ENCODE measurements at places on chromosomes 2 and 18.

DNA sequence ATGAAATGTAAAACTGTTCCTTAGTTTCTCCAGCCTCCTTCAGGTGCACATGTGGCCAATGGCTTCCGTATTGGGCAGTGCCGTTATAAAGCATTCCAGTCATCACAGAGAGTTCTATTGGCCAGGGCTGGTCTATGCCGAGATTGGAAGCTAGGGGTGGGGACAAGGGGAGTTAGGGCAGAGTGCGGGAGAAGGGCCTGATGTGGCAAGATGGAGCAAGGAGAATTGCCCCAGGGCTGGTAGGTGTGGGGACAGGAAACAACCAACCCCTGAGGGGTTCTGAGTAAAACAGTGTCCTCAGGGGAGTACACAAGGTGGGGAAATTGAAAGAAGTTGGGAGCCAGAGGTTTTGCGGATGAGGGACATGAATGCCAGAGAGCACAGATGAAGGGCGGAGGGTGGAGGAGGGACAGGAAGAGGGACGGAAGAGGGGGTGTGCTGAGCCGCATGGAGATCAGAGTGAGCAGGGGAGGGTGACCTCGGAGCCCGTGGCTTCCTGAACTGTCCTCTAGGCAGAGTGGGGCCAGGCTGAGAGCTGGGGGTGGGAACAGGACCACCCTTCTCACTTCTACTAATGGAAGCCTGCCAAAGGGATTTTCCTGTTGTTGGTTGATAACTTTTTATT lies 9.1 kb upstream of the ATP6V1C2 start:
- DNase-seq, result no peak

GRCh38 chr2:25817630-25818029 lies 60.7 kb downstream of the ASXL2 start:
- DNase-seq, result peak; percentile 5

- peak; percentile 41 for DNase-seq
Measured at GRCh38 chr18:79507546-79508480, 112.1 kb downstream of the NFATC1 start.

GRCh38 chr2:210671065-210671464 lies 114.7 kb downstream of the CPS1 start:
- DNase-seq, result no peak

GRCh38 chr2:232139171-232139594 lies 177.7 kb downstream of the DIS3L2 start:
- peak; percentile 44 for DNase-seq

GRCh38 chr18:11587432-11587831 lies 22.0 kb upstream of the SLC35G4 start:
- DNase-seq, result no peak

- DNase-seq, result no peak
Measured at GRCh38 chr2:18522484-18523146, 37.8 kb downstream of the RDH14 start.

DNA sequence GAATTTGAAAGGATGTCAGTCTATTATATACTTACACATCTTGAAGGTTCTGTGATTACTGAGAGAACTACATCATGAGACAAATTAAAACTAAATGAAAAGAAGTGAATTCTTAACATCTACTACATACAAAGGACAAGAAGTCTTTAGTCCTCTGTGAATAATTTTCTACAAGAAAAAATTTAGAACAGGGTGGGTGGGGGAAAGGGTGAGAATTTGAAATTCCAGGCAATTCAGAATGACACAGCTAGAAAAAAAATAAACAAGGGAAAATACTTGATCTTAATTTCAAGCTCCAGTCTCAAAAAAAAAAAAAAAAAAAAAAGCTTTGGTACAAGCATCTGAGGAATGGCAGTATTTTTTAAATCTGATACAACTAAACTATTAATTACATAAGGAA lies 15.5 kb downstream of the CUL3 start:
- DNase-seq, result no peak

GRCh38 chr2:23502096-23502495 lies 117.1 kb downstream of the KLHL29 start:
- no peak for DNase-seq

GRCh38 chr2:192195548-192196418 lies 1.1 kb upstream of the TMEFF2 start:
- DNase-seq, result no peak

DNA sequence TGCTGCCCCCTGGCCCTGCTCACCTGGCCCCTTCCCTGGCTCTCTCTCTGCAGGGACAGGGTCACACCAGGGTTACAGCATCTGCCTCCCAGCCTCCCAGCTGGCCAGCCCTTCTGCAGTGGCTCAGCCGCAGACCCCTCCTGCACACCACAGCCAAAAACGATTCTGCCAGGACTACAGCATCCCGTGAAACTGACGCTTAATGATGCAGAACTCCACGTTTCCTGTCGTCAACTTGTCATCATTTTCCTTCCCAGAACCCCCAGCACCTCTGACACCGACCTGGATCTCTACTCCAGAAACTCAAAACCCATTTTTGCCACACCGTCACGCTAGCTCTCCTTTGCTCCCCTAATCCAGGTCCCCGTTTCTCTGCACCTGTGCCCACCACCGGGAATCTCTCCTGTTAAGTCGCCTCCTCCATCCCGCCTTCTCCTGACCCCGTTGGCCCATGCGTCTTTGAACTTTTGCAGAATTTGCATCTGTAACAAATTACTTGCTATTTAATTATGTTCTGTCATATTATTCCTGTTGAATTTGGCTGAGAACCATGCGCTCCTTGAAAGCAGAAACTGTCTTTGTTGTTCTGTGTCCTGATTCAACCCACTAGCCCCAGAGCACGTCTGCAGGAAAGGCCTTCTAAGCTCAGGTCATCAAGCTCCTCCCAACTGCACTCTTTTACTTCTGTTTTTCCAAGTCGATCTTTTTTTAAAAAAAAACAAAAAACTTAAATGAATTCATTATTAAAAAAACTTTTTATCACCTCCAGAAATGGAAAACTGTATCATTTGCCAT lies 173.2 kb upstream of the COPS8 start:
- no peak for DNase-seq

GRCh38 chr2:133169274-133169912 lies 398.9 kb downstream of the NCKAP5 start:
- no peak for DNase-seq

GRCh38 chr2:171792886-171793580 lies 101.0 kb downstream of the SLC25A12 start:
- DNase-seq, result no peak

DNA sequence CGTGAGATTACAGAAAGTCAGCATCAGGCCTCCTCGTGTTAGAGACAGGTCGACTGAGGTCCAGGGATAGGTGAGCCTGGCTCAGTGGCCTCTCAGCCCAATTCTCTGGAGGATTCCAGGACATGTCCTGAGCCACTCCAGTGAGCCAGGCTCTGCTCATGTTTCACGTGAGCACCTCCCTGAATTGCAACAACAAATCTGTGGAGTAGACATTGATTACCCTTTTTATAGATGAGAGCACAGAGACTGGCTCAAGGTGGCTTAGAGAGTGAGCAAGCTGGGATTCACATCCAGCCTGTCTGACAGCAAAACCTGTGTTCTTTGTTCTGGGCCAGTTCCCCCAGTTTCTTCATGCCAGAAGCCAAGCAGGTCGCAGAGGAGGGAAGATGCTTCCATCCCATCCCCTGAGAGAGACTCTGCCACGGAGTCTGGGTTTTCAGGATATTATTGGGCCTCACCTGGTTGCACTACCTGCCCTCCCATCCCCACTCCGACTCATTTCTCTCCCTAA lies 46.4 kb downstream of the HS1BP3 start:
- DNase-seq, result no peak

GRCh38 chr2:142745691-142746090 lies 131.8 kb upstream of the KYNU start:
- DNase-seq, result no peak

DNA sequence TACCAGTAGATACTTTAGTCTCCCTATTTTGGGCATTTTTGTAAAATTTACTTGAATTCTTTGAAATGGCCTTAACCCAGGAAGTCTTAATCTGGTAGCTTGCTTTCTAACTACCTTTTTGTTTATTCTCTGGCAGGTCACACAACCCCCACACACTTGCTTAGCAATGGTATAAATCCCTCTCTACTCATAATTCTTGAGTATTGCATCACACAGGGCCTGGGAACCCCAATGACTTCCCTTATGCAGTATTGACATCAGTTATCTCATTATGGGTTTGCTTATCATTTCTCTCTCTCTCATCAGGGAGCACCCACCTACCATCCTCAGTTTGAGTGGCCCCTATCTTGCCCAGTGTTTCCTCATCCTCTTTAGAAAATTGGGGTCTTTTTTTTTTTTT lies 207.1 kb downstream of the KCNS3 start:
- DNase-seq, result no peak

- DNase-seq, result peak; percentile 30
Measured at GRCh38 chr18:49861659-49862058, 48.3 kb upstream of the ACAA2 start.

Measured in naive thymus-derived CD4-positive, alpha-beta T cell (primary cell).